ENCODE measurements at places on chromosomes 2 and 18.

- DNase-seq: no peak
Observed at GRCh38 chr2:110674620-110675555, 3.0 kb downstream of the BUB1 start.

GRCh38 chr2:26316041-26316440, 29.9 kb upstream of the SELENOI start:
- no peak for DNase-seq

- DNase-seq: no peak
Observed at GRCh38 chr2:240387669-240388358, 47.6 kb upstream of the GPC1 start.

GRCh38 chr2:182064019-182064778, 78.5 kb downstream of the PPP1R1C start:
- DNase-seq: no peak

- no peak for DNase-seq
Observed at GRCh38 chr2:239330836-239331235, 70.0 kb downstream of the HDAC4 start.

DNA sequence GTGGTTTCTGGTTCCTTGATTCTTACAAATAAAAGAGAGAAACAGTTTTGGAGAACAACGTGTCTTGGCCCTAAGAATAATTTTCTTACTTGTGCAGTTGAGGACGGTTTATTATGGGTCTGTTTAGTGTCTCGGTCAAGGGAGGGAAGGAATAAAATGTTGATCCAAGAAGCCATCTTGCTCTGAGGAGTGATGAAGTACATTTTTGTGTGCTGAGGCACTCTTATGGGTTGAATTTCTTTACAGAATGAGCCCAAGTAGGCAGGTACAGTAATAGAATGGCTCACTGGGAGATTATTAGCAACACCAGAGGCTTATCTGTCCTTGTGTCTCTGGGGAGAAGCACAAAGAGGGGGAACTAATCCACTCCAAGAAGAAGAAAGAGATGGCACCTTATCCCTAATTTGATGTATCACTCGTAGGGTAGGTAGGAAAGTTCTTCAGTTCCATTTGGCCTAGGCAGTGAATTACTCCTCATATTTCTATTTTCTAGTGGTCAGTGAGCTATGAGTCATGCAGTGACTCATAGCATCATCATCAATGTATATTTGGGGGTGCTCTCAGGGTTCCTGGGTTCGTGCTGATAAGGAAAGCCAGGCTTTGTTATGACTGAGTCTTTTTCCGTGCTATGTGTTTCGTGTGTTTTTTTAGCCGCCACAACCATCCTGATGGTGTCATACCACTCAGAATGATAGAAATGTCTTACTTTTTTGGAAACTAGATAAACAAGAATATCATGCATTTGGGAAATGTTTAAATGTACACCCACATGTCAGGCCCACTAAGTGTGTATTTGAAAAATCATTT, 250.1 kb upstream of the CTAGE1 start:
- no peak for DNase-seq

DNA sequence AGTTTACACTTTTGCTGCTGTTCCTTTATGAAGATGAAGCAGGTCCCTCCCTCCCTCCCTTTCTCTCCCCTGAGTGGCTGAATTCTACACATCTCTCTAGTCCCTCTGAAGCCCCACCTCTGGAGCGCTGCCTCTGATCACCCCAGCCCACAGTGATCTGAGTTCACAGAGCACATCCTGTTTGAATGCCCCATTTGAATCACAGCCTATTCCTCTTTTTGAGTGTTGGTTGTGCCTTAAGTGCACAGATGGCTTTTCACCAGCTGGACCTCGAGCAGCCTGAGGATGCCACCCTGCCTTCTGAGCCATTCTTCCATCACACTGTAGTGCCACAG, 87.1 kb downstream of the ITGB1BP1 start:
- no peak for DNase-seq

- no peak for DNase-seq
Observed at GRCh38 chr2:218218268-218219185, 1.5 kb downstream of the ARPC2 start.

DNA sequence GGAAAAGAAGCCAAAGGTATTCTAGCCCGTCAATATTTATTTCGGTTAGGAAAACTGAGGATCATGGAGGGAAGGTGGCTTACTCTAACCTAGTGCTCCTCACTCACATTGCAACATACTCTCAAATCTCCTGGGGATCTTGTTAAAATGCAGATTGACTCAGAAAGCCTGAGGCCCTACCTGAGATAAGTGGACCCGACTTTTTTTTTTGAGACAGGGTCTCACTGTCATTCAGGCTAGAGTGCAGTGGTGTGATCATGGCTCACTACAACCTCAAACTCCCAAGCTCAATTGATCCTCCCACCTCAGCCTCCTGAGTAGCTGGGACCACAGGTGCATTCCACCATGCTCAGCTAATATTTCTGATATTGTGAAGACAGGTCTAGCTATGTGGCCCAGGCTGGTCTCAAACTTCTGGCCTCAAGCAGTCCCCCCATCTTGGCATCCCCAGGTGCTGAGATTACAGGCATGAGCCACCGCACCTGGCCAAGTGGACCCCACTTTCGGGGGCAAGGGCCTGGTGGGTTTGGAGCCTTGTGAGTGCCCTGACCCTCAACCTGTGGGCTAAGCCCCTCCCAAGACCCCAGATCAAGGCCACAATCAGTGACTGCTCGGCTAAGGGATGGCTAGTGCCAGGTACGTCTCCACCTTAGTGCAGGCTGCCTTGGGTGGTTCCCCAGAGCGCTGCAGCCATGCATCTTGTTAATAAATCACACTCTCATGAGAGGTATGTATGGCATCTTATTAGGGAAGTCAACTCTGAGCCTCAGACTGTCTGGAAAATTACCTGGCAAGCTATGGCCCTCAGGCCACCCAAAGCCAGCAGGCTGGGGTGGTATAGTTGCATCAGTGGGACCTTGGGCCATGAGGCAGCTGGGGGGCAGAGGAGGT, 1.1 kb upstream of the NEURL3 start:
- DNase-seq: no peak

DNA sequence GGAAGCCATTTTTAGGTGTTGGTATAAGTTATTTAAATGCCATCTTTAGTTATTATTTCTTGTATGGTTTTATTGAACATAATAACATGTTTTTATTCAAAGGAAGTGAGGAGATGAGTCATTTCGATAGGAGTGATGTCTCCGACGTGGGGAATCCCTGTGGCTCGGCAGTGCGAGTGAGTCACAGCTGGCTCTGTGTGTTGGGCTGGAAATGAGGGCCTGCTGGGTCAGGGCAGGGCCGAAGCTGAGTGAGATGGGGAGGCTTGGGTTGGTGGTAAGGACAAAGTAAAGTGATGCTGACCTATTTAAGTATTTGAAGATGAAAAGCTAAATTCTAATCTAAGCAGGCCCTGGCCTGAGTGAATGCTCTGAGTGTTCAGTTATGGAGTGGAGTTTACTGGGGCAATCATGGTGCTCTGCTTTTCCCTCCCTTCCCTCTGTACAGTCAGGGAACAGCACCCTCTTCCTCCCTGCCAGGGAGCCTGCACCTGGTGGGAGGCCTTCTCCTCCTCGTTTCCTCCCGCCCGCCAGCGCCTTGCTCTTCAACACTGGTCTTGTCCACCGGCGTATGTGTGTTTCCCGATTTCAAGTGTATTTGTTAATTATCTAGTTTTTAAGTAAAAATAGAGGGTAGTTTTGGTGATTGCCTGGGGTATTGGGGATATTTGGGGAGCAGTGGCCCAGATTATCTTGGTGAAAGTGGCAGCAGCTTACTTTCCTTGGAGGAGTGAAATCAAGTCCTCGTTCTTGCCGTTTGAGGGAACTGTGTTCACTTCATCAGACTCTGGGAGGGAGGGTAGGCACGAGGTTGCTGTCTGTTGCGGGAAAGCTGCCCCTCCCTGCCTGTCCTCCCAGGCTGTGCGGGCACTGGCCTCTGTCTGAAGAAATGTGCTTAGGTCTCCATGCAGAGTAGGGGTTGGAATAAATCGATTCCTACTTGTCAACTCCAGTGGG, 157.0 kb downstream of the LDLRAD4 start:
- peak; percentile 68 for DNase-seq

DNA sequence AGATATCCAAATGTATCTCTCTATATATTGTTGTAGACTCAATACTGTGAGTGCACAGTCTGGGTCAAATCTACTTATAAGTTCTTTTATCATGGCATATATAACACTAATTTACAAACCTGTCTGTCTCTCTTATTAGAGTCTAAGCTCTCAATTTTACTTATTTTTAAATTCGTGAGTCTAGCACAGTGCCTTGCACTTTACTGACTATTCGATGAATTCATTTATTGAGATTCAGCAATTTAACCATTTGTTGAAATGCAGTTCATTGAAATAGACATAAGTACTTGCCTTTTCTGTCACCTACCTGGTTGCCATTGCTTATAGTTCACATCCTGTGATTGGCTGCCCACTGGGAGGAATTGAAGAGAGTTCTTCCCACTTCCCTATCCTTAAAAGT, 10.3 kb upstream of the ALS2 start:
- no peak for DNase-seq

GRCh38 chr2:239671916-239672849, 271.4 kb upstream of the HDAC4 start:
- no peak for DNase-seq

- DNase-seq: no peak
Observed at GRCh38 chr18:14124689-14125088, 7.5 kb downstream of the ZNF519 start.

DNA sequence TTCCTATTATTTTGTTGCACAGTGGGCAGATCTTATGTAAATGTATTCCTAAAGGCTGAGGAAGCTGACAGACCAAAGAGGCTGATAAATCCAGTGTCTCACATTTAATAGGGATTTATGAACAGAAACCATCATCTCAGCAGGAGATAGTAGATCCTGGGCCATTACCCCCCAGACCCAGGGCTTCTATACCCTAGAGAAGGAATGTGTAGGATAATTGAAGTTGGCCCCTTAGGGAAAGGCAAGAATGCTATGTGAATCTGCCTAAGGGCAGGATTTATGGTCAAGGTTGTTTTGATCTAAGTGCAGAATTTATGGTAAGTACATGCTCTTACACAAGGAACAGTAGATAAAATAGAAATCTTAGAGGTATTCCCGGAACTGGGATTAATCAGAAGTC, 29.0 kb downstream of the RPL37A start:
- DNase-seq: no peak

DNA sequence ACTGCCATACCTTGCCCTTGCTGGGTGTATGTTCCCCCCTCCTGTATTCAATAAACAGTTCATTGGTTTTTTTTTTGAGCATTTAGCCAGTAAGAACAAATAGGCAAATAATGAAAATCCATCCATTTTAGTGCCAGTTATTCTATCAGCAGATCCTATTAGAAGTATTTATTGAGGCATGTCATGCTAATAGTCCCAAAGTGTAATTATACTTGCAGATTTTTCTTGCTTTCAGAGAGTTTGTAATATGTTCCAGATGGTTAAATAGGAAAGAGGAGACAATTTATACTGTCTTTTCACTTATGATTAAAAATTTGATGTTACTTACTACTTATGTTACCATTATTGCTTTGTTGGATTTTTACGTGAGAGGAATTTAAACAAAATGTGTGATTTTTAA, 127.6 kb downstream of the NCOA1 start:
- no peak for DNase-seq

- DNase-seq: no peak
Observed at GRCh38 chr2:160199683-160200389, at the start of gene ITGB6. Gene ITGB6, minus strand, starts transcription at chr2:160200272. Its CDS starts 209 bp downstream, at chr2:160200063.

- DNase-seq: no peak
Observed at GRCh38 chr2:3442185-3442584, 62.7 kb downstream of the TRAPPC12 start.

DNA sequence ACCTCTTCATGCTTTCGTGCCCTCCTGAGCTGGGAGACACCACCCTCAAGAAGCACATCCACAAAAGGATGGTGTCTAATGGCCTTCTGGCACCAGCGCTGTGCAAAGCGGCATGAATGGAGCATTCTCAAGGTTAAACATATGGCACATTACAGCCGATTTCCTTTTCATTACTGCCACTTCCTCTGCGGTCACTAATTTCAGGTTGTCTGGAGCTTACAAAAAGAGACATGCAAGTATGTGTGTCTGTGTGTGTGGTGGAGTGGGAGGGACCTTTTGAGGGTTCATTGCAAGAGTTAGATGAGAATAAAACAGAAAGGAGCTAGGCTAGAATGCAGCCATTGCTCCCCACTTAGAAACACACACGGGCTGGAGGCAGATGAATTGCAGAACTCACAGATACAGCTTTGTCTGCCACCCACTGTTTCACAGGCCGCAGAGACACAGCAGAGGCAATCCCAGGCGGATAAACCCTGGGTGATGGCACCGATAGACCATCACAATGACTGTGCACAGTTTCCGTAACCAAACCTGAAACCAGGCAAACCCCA, 76.0 kb downstream of the TGIF1 start:
- DNase-seq: no peak

Measured in caudate nucleus (tissue), 63 donors.